Left cardiac atrium (tissue), 4 donors: ENCODE measurements at places on chromosomes 12 and 14. TPM values are rescaled to one million over a fixed set of nuclear protein-coding genes. Genes with fewer than 3 reads are reported as not detected.

The MYO1H gene
- 0.91 TPM for total RNA-seq

The NINJ2 gene
- total RNA-seq, result 7.0 TPM

The ESPL1 gene
- total RNA-seq, result 0.58 TPM

The IL22 gene
- not detected for total RNA-seq

The WNT5B gene
- total RNA-seq, result 1.8 TPM

The RDH16 gene
- total RNA-seq, result 0.29 TPM

The SERPINA1 gene
- total RNA-seq, result 18.2 TPM

The SYNDIG1L gene
- 0.24 TPM for total RNA-seq

The FGF23 gene
- total RNA-seq, result not detected

The PTPRQ gene
- 9.8 TPM for total RNA-seq

The PPP4R4 gene
- 0.29 TPM for total RNA-seq

The BIN2 gene
- total RNA-seq, result 3.2 TPM

The GPRC5D gene
- total RNA-seq, result not detected

The LHX5 gene
- not detected for total RNA-seq

The C12orf60 gene
- 1.1 TPM for total RNA-seq

The VDR gene
- 0.74 TPM for total RNA-seq

The BEGAIN gene
- 1.7 TPM for total RNA-seq

DNA sequence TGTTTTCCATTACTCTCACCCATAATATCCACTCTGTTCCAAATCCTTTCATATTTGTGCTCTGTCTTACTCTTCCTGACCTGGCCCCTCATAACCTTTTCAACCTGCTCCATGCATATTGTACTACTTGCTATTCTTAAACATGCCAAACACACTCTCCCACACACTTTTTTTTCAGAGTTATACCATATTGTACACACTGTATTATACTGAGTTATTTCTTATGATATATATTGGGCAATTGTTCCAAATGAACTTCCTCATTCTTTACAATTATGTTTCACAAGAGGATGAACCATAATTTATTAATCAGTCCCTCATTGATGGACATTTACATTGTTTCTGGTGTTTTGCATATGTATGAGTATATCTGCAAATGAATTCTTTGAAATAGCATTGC is 18.5 kb downstream of the ATL1 start:
- DNase-seq, result no peak

DNA sequence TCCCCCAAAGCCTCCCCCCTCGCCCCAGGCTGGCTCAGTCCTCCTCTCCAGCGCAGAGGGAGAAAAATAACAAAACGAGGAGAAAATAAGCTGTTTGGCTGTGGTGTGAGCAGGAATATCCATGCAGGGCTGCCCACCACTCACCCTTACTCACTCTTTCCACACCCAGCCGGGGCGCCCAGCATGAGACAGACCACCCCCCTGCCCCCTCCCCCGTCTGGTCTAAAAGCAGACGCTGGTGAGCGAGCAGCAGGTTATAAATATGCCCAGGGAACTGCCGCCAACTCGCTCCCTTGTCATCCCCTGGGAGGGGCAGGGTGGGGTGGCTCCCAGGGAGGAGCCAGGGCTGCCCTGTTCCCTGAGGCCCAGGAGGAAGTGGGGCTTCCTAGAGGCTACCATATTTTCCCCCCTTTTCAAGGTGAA is 7.4 kb downstream of the WNT1 start:
- DNase-seq, result peak; percentile 46

DNA sequence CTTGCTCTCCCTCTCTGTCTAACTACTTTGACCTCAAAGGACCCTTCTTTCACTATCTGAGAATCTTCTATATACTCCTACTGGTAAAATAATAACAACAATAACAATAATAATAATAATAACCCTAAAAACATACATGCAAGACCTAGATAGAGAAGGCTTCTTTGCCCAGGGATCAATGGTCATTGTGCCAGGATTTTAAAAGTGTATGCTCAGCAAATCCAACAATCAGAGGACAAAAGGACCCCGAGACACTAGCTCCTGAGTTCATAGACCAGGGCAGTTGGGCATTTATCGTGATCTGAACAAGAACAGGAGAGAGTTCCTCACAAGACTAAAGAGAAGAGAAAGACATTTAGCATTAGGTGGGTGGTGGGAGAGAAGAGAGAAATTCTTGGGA is 358.5 kb downstream of the DAD1 start:
- no peak for DNase-seq

DNA sequence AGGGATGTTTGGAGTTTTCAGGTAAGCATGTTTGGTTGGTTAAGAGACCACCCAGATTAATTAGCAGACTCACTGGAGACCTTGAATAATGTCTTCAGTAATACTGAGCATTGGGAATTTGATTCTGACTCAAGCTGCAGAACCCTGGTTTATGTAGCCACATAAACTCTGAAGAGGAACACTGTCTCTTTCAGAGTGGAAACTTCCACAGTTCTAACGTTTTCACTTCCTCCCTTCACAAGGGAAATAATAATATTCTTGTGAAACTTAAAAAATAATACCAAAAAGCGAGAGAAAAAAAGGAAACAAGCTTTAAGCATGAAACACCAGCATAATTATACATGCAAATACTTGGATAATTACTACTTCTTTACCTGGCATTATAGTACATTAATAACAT is 40.0 kb upstream of the ST8SIA1 start:
- DNase-seq, result no peak

DNA sequence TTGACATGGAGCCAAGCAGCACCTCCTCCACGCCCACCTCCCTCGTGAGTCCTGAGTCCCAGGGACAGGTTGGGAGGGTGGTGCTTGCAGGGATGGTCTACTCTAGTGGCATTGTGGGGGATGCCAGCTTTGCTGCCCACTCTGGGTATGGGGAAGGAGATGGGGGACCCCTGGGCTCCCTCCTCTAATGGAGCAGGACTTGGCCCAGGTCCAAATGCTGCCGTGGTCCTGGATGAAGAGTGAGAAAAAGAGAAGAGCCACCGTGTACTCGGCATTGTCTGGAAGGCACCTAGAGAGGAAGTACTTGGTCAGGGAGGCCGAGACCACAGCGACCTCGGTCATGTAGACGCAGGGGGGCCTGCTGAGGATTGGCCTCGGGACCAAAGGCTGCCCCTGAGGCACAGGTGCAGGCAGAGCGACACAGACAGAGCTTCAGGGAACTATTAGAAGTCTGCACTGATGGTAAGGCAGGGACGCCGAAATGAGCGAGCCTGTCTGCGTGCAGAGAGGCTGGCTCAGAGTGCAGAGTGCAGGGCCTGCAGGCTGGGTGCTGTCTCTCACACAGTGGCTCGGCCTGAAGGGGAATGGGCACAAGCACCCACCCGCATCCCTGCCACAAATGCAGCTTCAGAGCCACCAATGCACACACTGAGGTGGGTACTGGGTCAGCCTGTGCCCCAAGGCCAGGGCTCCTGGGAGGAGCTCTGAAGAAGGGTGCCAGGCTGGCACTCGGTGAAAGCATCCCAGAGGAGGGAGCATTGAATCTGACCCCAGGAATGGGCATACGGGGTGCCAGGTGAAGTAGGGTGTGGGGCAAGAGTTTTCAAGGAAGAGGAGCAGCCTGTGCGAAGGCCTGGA is 17.4 kb downstream of the NGB start:
- no peak for DNase-seq

DNA sequence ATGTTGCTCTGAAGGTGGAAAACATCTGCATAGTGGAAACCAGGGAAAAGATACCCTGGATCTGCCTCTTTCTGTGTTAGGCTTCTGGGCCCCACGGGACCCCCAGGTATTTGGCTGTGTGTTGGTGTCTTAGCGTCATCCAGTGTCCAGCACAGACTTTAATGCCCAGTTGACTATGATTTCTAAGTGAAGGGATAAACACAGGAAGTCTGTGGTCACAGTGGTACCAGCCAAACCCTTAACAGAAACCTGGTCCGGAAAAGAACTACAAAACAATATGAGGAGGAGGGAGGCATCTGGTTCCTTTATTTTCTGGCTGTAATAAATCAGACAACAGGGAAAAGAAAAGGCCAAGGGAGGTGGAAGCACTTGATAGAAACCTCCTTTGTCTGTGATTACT is 56.4 kb downstream of the CMKLR1 start:
- no peak for DNase-seq

- DNase-seq, result no peak
Observed at GRCh38 chr12:89517720-89518119, 6.9 kb downstream of the GALNT4 start.

DNA sequence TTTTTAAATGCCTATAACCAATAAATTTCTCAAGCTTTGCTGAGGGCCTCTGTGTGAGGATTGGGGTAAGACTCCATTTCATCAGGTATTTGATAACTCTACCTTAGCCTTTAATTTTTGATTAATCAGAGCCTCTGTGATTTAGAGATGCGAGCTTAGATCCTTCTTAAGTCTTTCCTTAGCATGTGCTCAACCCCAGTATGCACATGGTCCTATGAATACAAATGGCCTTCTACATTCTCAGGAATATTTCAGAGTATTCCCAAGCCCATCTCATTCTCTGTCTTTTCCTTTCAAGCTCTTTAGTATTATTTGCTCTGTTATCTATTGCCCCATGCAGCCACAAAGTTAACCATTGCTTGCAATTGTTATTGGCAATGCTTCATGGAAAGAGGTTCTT is 1407.7 kb downstream of the LRFN5 start:
- DNase-seq, result no peak

GRCh38 chr14:23183158-23183470 is 346 bp downstream of the SLC7A8 start:
- no peak for DNase-seq

DNA sequence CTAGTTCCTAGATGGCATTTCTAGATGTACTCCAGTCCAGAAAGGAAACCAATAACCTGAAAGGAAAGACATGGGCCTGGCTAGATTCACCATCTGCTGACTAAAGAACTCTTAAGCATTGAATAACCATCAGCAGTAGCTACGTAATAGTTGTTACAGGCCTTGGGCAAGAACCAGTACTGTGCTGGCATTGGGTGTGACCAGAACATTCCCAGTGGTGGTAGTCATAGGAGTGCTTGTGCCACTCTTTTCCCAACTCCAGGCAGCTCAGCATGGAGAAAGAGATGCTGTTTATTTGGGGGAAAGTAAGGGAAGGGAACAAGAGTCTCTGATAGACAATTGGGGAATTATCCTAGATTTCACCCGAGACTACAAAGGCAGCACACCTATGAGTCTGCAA is 333.3 kb downstream of the SLC16A7 start:
- DNase-seq, result no peak

- DNase-seq, result no peak
Observed at GRCh38 chr12:122460641-122461040, 38.2 kb upstream of the CLIP1 start.

GRCh38 chr12:51868821-51869495 is 18.9 kb upstream of the ANKRD33 start:
- no peak for DNase-seq

- no peak for DNase-seq
Observed at GRCh38 chr12:15044471-15044870, 71.6 kb downstream of the PDE6H start.

DNA sequence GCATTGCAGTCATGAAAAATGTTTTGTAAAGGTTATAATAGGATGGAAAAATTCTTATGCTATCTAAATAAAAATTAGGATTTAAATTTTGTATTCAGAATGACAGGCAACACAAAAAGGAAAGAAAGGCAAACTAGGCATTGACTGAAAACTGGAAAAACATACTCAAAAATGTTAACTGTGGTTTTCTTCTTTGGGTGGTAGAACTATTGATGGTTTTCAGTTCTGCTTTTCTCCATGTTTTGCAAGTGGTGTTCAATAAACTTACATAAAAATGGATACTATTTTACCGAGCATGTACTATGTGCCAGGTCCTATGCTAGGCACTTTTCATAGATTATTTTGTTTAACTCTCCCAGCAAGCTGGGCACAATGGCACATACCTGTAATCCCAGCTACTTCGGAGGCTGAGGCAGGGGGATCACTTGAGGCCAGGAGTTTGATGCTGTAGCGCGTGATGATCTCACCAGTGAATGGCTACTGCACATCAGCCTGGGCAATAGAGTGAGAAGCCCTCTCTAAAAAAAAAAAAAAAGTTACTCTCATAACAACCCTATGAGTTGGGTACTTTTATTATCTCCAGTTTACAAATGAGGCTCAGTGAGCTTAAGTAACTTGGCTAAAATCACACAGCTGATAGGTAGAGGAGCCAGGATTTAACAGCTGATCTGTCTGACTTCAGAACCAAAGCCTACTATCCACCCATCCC is 26.3 kb upstream of the TCP11L2 start:
- no peak for DNase-seq

DNA sequence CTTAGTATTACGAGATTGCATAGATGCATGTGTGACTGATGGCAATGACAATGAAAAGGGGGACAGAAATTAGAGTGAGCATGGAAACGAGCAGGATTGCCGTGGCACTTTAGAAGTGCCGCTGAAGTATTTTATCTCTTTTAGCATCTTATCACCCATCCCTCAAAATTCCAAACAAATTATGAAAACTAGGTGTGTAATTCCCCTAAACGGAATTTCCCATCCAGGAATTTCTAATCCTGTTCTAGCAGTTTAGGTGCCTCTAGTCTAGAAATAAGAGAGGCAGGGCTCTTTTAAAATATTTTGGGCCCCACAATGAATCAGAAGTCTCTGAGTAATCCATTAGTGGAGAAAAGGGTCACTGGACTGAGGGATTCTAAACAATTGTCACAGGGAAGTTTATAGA is 947 bp downstream of the TMEM52B start:
- DNase-seq, result no peak

DNA sequence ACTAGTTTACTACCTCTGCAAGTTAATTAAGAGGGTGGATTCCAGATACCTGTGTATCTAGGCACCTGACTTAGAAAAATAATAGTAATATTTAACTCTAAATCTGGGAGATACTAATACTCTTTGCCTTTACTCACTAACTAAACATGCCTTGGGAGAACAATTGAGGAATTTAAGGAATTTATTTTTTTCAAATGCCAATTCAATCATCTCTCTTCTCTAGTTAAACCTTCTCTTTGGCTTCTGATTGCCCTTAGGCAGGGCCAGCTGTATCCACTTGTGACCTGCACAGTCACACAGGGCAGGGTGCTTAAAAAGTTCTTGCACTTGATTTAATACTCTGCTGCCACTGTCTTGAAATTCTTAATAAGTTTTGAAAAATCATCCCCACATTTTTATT is 142.4 kb downstream of the PLCZ1 start:
- DNase-seq, result no peak

GRCh38 chr14:25247609-25248008 is 197.7 kb upstream of the STXBP6 start:
- no peak for DNase-seq

- DNase-seq, result no peak
Observed at GRCh38 chr14:101584055-101584859, 23.0 kb downstream of the DIO3 start.

DNA sequence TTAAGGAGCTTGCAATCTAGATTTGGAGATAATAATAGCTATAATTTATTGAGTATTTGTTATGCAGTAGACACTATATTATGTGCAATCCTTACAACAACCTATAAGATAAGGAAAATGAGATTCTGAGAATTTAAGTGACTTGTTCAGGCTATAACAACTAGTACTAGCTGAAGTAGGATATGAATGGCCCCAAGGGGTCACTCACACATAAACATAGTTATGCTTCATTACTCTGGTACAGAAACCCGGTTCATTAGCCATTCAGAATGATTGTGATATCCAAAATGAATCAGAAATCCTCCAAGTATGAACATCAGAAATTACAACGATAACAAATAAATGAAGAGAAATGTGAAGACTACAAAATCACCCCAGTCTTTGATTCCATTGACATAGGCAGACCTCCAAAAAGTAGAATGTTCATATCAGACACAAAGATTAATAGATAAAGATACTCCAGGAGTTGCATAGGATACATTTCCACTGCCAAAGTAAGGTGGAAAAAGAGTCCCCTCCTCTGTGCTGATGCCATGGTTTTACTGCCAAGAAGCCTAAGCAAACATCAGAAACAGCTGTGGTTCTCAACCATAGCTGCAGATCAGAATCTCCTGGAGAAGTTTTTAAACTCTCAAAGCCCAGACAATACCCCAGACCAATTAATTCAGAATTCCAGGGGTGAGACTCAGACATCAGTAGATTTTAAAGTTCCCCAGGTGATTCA is 8.6 kb upstream of the NID2 start:
- no peak for DNase-seq
